ENCODE measurements at places on chromosomes 12 and 14. TPM values are rescaled to one million over a fixed set of nuclear protein-coding genes. Genes with fewer than 3 reads are reported as not detected.

Gene LTB4R2
- 59.3 TPM for total RNA-seq

Gene VWF
- total RNA-seq: 0.56 TPM

Gene INSM2
- total RNA-seq: not detected

Gene HSPB8
- total RNA-seq: 3.4 TPM

Gene GDF3
- not detected for total RNA-seq

Gene TMTC2
- 6.0 TPM for total RNA-seq

Gene DLGAP5
- 23.9 TPM for total RNA-seq

Gene SPTB
- 0.07 TPM for total RNA-seq

Gene ACOT4
- 2.0 TPM for total RNA-seq

Gene OVCH1
- total RNA-seq: not detected

Gene PTCSC3
- not detected for total RNA-seq

Gene AKAP5
- total RNA-seq: 0.05 TPM

Gene SUSD6
- 15.3 TPM for total RNA-seq

Gene CEBPE
- not detected for total RNA-seq

Gene CCDC88C
- 18.9 TPM for total RNA-seq

Gene GPX2
- 21.2 TPM for total RNA-seq

Gene SLC16A7
- total RNA-seq: 3.0 TPM

Gene MFAP5
- total RNA-seq: 15.3 TPM

Gene P2RX7
- 0.05 TPM for total RNA-seq

Gene DPF3
- 0.28 TPM for total RNA-seq

Gene TAC3
- not detected for total RNA-seq

Gene EID3
- 0.14 TPM for total RNA-seq

Gene OR4K1
- total RNA-seq: not detected

Gene ARHGAP9
- not detected for total RNA-seq

Gene TRHDE
- total RNA-seq: 0.78 TPM
